ENCODE measurements at places on chromosomes 2 and 18.
A peak's percentile ranks its signal among the peaks of the same experiment; 100 is the strongest.

DNA sequence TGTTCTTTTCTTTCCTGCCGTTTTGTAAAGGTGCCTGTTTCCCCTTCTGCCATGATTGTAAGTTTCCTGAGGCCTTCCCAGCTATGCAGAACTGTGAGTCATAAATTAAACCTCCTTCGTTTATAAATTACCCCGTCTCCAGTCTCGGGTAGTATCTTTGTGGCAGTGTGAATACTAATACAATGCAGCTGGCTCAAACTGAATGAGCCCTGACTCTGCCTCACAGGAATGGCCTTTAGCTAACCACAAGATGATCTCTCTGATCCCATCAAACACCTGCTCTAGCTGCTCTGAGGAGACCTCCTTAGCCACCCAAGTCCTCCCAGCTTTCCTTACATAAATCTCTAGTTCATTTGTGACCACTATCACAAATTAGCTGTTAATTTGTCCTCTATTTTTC is 41.5 kb upstream of the CAB39 start:
- peak; percentile 98 for DNase-seq

DNA sequence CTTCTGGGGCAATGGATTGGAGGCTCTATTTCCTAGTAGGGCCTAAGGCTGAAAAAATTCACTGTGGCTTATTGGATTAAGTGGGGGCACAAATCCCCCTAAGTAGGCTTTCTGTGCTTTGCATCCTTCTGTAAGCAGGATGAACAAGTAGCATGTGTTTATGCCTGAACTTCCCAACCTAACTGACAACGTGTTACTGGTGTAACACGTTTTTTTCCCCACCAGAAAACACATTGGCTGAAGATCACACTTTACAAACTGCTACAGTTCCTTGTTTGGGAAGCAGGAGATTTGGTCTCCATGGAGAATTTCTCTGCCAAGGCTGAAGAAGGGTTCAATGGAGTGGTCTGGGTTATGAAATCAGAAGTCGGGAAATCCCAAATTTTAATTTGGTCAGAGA is 7.2 kb upstream of the ITGA6 start:
- no peak for DNase-seq

- peak; percentile 56 for DNase-seq
Measured at GRCh38 chr2:195514365-195514764, 142.7 kb upstream of the SLC39A10 start.

DNA sequence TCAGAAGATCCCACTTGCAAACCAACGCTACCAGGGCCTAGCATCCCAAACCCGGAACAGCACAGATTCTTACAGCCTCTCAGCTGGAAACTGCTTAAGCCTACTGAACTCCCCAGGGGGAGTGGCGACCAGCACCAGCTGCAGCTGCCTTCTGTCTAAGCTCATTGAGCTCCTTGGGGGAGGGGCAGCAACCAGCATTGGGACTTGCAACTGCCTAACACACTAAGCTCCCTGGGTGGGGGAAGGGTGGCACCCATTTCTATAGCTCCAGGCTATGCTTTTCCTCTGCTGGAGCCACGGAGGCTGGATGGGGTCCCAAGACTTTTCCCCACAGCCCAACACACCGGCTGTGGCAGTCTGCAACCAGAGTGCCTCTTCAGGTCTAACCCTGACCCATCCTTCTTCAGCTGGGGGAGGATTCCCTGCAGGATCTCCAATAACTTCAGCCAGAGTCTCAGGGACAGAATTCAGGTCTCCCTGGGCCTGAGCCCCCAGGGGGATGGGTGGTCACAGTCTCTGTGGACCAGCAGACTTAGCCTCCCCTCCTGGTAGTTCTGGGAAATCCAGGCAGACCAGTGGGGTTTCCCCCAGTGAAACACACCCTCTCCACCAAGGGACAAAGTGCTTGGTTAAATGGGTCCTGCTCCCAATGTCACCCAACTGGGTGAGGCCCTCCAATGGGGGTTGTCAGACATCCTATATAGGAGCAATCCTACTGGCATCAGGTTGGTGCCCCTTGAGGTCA is 45.9 kb upstream of the ITGA4 start:
- DNase-seq: no peak

- no peak for DNase-seq
Measured at GRCh38 chr2:44137872-44138551, 30.7 kb upstream of the PPM1B start.

DNA sequence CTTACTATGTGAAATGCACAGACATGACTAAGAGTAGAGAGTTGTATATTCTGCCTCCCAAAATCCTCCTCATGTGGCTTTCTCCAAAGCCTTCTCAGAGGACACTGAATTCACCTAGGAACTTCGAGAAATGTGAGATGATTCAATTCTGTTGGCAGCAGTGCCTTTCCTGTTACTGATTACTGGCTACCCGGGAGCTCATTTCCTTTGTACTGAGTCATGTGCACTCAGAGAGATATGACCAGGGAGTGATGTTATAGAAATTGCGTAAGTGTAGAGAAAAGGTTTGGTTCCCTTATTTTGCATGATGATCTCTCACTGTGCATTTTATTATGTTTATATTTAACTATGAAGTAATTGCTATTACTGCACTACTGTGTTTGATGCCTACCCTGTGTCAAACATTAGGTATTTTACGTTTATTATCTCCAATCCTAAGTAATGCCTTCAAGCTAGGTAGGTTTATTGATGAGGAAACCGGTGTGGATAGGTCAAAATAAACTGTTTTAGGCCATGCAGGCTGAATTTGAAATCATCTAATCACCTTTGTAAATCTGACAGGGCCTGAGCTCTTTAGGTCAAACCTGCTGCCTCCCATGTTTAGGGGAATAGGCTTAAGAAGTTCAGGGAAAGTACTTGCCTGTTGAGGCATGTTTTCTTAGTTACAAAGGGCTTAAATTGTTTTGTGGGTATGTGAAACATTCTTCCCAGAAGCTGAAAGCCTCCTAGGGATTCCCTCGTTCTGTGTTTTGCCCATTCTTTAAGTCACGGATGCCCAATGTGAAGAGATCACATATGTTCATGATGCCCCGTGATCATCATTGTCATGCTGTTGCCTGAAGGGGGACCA is 86.8 kb downstream of the FMNL2 start:
- peak; percentile 97 for DNase-seq

DNA sequence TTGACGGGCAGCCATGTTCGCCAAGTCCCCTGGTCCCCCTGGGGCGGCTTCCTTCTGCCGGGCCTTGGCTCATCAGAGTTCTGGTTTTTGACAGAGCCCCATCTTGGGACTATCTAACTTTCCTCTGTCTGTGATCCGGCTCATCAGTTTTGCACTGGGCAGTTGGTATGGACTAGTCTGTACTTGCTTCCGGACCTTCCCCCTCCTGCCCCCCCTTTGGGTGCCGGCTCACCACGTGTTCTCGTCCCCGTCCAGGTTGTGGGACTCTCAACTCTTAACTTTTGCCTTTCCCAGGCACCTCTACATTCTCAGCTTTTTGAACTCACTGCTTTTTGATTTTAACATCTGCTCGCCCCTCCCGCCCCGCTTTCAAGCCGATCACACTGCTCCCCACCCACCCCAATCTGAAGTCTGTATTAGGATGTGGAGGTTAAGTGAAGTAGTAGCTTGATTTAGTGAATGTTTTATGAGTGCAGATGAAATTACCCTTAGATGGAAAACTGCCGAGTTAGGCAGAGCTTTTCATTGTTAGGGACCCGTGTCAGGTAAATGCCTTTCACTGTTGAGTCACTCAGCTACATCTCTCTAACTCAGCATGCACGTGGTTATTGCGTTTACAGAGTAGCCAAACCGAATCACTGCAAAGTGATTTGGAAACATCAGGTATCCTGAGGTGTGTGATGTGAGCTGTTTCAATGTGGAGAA is 874 bp downstream of the WDR43 start:
- peak; percentile 79 for DNase-seq

DNA sequence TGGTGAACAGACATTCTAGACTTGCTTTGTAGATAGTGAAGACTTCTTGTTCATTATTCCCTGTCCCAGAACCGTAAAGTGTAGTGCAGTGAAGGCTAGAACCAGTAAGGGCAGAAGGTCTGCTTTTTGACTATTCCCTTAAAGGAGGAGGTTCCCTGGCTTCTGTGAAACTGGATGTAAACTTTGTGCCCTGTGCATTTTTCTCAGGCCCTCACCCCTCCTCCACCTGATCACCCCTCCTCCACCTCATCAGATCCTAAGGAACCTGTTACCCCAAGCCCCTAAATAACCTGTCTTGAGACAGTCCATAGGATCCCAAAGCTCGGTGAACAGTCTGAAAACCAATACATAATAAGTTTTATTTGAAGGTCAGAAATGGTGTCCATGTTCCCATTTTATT is 33.7 kb downstream of the SFT2D3 start:
- peak; percentile 8 for DNase-seq

DNA sequence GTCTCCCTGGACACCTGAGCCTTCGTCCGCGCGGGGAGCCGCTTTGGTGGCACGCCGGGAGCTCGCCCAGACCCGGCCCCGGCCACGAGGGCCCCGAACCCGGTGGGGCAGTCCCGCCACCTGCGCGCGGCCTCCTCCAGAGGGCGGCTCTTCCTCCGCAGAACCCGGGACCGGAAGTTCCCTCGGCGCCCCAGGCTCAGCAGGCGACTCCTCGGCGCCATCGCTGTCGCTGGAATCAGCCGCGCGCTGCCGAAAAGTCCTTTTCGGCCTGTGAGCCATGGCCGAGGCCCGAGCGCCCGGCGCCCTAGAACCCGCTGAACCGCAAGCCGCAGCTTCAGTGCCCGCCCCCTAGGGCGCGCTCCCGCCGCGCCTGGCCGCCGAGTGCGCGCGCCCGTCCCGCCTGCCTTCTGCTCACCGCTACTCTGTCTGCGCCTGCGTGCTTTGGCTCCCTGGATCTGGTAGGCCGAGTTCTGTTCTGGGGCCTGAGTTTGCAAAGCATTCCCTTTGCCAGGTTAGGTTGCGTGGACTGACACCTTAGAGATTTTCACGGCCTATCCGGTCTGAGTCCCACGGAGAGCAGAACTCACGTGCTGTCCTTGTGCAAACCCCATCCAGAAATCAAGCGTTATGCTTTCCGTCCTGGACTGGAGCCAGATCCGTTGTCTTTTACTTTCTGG is at the start of gene GCFC2:
GCFC2 (minus strand) TSS at position 339 of the 677 bp plus-strand sequence; CDS start at position 279, 60 bp downstream.
- DNase-seq: peak; percentile 92

DNA sequence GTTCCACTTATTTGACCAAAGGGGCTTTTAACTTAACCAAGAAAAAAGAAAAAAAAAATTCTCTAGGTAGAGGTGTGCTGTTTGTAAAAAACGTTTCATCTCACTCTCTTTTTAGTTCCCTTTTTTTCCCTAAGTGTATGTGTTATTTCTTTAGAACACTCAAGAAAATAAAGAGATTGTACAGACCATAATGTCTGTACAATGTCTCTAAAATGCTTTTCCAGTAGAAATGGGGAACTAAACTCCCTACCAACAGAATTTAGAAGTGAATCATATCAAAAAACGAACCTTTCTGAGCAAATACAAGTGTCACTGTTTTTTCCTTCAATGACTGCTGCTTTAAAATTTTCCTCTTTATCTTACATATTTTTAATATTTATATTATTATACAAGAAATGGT is 72.0 kb downstream of the CDH7 start:
- DNase-seq: no peak

GRCh38 chr2:149538138-149538833 is 49.3 kb downstream of the MMADHC start:
- DNase-seq: peak; percentile 24

DNA sequence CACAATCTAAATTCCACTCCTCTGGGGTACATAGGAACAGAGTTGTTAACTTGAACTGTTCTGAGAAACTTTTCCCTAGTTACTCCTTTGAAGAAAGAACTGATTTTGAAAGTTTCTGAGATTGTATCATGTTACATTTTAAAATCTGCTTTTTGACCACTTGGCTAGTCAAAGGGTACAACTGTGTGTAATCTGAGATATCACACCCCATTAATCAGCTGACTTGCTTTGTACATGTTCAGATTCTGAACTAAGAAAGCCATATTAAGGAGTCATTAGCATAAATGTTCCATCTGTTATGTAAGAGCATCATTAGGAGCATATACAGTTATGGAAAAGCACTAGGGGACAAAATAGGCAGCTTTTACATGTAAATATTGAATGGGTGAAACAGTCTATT is 3.8 kb upstream of the WDR35 start:
- no peak for DNase-seq

- no peak for DNase-seq
Measured at GRCh38 chr18:77071061-77071460, 61.5 kb downstream of the MBP start.

GRCh38 chr2:104444889-104445288 is 409.0 kb upstream of the POU3F3 start:
- peak; percentile 26 for DNase-seq

DNA sequence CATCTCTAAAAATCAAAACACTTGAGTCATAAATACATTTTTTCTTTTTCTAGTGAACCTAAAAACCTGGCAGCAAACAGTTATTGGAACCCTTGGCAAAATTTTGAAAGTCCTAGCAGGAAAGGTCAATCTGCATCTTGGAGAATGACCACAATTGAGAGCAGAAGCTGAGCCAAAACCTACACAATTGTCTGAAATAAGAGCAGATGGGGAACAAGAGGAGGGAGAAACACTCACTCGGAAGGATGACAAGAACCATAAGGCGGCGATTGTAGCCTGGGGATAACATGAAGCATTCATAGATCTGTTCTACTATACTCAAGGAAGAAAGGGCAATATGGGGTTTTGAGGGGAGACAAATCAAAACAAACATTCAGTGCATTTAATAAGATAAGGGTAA is 117.0 kb downstream of the CHN1 start:
- no peak for DNase-seq

DNA sequence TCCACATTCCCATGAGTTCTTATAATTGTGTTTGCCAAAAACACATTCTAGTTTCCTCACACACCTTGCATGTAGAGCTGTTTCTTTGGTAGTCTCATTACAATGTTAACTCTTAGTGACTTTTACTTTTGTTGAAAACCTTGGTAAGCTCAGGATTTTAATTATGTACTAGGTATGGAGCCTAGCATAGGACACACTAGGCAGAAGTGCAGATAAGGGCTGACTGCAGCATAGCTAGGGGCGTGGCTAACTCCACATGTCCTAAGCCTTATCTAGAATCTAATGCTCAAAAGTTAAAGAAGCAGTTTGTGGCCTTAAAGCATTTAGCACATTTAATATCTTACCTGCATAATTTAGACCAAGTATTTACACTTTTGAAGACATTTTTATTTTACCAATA is 153.7 kb upstream of the FBXO11 start:
- no peak for DNase-seq

DNA sequence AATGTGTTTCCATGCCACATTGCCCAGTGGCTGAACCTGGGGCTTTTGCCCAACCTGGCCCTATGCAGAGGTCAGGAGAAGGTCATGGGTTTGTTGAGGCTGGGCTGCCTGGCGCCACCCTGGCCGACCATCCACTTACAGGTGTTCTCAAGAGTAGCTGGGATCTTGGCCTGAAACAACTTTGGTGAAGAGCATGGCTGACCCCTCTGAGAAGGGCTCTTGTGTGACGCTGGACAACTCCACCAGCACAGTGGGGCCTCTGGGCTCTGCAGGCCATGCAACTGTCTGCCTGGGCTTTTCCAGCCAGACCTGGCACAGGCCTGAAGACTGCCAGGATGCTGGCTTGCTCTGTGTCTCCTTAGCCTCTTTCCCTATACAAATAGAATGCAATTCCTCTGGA is 76.4 kb upstream of the ZNG1B start:
- no peak for DNase-seq

GRCh38 chr2:27347641-27348040 is 8.9 kb downstream of the GTF3C2 start:
- DNase-seq: no peak

GRCh38 chr18:55779691-55780585 is 191.9 kb upstream of the TCF4 start:
- DNase-seq: no peak

GRCh38 chr18:13390711-13391110 is 172.2 kb downstream of the LDLRAD4 start:
- DNase-seq: no peak

GRCh38 chr2:174662859-174663258 is 65.3 kb upstream of the WIPF1 start:
- no peak for DNase-seq

Measured in kidney tubule cell (primary cell).